NCI-H748 treated with DMSO at 0.1 percent for 48 hours (cell line): ENCODE measurements at places on chromosomes 6 and 20.
A peak's percentile ranks its signal among the peaks of the same experiment; 100 is the strongest.

GRCh38 chr20:53582574-53583351 lies 10.9 kb downstream of the ZNF217 start:
- no peak for DNase-seq

DNA sequence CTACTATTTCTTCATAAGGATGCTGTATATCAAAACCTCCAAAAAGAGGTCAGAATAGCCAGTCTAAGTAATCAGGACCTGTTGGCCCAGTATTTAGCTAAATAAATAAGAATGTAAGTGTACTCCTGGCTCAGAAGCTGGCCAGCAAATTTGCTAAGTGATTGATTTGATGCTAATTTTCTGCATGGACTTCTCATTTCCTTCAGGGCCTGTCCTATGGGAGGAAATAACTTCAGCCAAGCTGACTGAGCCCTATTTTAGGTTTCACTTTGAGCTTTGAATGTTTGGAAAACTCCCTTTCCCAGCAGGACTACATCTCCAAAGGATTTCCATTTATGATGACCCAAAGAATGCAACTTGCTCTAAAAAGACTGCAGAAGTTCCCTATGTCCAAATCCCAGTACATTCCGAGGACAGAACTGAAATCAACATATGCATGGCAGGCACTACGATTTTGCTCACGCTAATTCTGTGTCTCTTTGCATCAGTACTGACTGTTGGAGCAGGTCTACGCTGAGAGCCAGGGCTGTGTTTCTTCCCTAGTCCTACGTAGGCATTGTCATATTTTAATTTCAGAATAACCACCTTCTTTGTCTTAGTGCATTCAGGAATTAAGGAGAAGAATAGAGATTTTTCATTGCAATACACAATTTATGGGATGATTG lies 441.4 kb upstream of the PLCB4 start:
- DNase-seq = no peak

- DNase-seq = no peak
Observed at GRCh38 chr6:12751694-12752325, 35.2 kb downstream of the PHACTR1 start.

DNA sequence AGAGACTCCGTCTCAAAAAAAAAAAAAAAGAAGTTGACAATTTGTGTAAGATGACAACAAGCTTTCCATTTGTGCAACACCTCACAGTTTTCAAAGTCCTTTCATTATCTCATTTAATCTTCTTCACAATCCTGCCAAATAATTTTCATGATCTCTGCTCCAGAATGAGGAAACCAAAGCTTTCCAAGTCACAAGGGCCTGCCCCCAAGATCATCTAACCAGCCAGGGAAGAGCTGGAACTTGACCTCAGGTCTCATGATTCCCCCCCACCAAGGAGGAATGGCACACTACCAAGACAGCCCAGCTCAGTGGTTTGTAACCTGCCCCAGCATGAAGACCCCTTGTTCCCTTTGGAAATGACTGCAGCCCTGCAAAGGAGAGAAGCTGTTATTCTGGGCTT lies 74.0 kb upstream of the PIM1 start:
- no peak for DNase-seq

- no peak for DNase-seq
Observed at GRCh38 chr6:43180985-43181384, 1.0 kb upstream of the CUL9 start.

GRCh38 chr6:18962361-18962905 lies 575.3 kb downstream of the RNF144B start:
- no peak for DNase-seq

GRCh38 chr6:164477101-164477500 lies 832.3 kb downstream of the C6orf118 start:
- no peak for DNase-seq

DNA sequence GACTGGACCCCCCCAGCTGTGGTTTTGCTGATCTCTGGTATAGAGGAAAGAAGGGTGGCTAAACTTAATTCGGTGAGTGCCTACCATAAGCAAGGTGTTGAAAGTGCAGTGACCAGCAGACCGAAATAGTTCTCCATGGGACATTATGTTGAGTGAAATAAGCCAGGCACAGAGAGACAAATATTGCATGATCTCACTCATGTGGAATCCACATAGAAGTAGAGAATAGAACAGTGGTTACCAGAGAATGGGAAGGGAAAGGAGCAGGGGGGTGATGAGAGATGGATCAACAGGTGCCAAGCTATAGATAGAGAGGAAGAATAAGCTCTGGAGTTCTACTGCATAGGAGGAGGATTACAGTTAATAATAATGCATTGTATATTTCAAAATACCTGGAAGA lies 9.7 kb upstream of the GCNT2 start:
- DNase-seq = no peak

DNA sequence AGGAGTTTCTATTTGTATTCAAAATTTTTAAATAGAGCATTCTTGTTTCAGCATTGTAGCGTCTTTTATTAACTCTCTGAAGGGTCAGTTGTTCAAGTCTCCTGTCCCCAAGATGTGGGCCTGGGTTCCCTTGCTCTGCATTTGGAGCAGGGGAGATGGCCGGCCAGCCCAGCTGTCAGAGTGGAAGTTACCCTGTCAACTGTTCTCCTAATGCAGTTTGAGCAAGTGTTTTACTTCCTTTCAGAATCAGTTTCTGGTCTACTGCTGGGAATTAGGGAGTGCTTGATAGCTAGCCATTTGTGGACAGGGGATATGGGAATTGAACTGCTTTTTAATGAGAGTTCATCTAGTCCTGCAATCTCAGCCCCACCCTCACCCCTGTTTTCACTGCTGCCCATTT lies 116.6 kb downstream of the QKI start:
- no peak for DNase-seq

DNA sequence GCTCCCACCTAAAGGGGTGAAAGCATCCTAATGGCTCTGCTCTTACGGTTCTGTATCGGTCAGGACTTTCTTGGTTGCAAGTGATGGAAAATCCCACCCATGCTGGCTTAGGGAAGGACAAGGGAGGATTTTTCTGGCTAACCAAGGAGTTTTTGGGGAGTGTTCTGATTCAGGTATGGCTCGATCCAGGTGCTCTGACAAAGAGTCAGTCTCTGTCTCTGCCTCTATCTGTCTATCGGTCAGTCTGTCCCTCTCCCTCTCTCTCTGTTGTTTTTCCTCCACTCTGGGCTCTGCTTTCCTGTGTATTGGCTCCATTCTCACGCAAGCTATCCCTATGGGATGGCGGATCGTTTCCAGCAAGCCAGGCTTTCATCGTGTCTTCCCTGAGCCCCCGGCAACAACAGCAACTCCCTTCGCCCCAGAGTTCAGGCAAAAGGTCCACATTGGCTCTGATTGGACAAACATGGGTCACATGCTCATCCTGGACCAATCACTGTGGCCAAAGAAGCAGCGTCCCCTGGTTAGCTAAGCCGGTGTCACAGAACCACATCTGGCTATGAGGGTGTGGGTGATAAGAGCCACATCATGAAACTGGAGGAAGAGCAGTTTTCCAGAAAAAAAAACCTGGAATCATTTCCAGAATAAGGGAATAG lies 160.3 kb downstream of the BMP7 start:
- DNase-seq = no peak

GRCh38 chr20:573414-574296 lies 30.1 kb upstream of the CSNK2A1 start:
- no peak for DNase-seq

DNA sequence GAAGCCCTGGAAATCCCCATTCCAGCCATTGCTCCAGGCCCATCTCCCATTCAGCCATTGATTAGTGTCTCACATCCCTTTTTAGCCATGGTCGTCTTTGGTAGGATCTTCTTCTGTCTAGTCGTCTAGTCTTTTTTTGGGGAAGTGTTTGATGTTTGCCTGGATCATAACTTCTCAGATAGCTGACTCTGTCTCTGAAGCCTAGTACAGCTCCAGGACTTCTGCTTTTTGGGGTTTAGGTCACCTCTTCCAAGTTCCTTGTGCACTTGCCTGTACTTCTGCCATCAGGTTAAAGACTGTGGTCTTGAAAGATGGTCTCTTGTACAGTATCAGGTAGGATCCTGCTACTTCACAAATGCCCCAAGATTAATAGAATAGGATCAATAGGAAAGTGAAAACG lies 553.5 kb downstream of the PKHD1 start:
- DNase-seq = no peak

DNA sequence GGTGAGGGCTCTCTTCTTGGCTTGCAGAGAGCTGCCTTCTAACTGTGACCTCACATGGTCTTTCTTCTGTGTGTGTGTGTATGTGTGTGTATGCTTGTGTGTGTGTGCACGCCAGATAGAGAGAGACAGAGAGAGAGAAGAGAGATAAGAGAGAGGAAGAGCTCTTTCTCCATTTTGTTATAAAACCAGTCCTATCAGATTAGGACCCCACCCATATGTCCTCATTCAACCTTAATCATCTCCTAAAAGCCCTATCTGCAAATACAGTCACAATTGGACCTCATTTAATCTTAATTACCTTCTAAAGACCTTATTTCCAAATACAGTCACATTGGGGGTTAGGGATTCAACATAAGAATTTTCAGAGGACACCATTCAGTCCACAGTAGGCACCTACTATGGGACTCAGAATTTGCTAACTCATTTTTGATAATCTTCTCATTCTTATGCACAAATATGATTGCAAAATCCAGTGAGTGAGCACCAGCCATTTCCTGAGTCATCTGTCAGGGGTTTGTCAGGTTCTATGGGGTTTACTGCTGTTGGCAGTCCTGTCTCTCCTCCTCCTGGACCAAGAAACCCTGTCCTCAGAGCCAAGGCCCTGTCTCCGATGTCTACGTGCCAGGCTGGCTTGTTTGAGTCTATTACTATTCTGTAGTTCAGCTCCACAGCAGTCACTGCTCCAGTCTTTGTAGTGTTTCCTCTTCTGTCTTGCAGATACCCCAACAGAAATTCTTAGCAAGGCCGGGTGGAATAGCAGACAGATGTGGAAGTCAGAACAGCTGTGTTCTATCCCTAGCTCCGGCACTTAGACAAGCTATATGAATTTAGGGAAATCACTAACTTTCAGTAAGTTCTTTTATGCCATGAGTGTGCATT lies 59.0 kb upstream of the FAM184A start:
- DNase-seq = no peak

DNA sequence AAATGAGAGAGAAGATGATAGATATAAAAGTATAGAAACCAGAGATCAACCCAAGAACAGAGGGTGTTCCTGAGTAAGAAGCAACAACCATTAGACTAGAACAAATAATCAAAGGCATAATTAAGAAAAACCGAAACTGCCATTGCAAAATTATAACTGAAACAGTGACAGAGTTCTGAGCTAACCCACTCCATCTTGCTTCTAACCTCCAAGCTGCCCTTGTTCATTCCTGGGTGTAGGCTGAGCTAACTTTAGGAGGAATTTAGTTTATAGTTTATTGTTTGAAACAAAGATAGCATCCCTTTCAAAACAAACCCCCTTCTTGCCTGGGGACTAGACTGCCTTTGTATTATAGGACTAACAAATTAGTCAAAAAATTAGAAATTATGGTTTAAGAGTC lies 56.1 kb upstream of the PRND start:
- no peak for DNase-seq

DNA sequence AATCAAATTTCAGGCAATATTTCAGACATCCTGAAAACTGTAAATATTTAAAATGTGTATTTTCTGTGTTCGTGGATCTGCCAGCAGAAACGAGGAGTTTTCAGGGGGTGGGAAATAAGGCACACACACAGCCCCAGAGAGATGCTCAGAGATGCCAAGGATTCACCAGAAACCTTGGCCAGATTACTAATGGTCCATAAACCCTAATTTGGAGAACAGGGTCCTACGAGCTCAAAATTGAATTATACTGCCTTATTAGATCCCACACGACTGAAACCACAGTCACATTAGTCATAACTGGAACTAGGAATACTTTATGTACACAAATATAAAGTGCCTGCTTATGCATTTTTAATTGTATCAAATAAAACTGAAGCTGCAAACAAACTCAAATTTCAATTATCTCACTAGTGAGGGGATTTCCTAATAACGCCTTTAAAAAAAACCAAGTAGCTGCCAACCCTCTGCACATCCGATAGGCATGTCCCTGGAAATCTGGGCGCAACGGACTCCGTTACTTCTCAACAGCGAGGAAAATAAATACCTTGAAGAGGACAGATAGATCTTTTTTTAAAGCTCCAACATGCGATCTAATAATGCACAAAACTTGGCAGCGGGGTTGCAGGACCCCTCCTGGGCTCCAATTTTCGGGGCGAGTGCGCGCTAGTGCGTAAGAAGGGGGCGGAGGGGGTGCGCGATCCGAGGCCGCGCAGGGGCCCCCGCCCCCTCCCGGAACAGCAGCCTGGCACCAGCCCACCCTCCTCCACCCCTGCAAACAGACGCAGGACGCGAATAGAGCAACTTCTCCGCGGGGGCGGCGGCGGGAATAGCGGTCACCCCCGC lies 897 bp downstream of the CHD6 start:
- no peak for DNase-seq

DNA sequence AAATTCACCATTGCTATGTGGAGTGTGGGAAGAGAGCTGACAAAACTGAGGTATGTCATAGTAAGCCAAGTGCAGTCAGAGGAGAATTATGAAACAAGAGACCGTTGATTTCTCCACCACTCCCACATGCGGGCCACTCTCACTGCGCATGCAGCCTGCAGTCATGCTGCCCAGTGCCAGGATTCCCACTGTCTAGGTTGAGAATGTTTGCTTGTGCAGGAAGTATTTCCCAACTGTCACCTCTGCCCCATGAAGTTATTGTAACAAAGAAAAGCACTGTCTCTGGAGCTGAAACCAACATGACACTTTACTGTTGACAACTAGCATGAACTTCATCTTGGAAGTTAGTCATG lies 18.7 kb upstream of the SFT2D1 start:
- DNase-seq = no peak

- no peak for DNase-seq
Observed at GRCh38 chr20:13008761-13009681, at the start of gene SPTLC3. Gene SPTLC3 (plus strand): TSS chr20:13008972. CDS start chr20:13009268, 296 bp downstream.

DNA sequence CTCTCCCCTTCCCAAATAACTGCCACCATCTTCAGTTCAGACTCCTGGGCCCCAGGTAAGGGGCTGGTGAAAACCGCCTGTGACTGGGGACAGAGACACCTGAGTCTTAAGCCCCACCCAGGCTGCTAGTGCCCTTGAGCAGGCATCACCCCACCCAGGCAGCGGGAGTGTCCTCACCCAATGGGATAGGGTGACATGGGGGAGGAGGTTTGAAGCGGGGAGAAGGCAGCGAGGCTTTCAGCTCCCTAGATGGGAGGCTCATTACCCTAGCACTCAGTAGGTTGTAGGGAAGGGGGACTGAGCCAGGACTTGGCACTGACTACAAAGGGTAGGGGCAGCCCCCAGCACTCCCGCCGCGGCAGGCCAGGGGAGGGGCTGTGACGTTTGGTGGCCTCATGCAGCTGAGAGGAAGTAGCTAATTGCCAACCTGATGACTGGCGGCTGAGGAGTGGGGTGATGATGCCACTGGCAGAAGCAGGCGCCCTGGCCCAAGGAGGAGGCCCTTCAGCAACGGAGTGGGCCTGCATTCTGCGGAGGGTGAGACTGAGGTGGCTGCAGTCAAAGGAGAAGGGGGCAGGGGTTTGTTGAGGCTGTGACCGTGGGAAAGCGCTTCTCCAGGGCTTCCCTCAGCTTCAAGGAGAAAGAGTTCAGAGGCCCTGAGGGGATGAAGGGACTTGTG lies 126.9 kb downstream of the MRPL14 start:
- DNase-seq = peak; percentile 79
